ENCODE measurements at places on chromosomes 3 and 15.

DNA sequence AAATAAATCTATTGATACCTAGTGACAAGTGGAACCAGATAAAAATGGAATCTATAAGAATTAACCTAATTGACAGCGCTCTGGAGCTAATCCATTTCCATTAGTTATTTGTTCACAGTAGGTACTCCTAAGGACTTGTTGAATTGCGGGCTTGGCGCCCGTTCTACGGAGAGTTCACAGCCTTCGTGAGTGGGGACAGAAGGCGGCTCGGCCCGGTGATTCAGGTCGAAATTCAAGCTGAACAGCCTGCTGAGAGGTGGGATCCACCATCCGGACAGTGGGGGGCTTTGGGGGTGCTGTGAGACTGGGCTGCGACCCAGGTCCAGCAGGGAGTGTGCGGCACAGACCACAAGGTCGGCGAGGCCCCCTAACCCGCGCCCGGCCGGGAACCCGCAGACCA, 779 bp upstream of the CTNNB1 start:
- no peaks in the 10 kb centered on the region for H3K36me3 ChIP-seq
- H3K27me3 ChIP-seq: no peaks in the 10 kb centered on the region
- DNase-seq: no peak
- no peak overlapping the region for H3K27ac ChIP-seq
- H3K4me3 ChIP-seq: peak overlapping the region; percentile 89

GRCh38 chr3:49482766-49483165, 12.7 kb downstream of the DAG1 start:
- no peak overlapping the region for H3K27ac ChIP-seq
- peaks cover 4% of the 10 kb centered on the region for H3K4me1 ChIP-seq
- no peaks in the 10 kb centered on the region for H3K36me3 ChIP-seq
- no peaks in the 10 kb centered on the region for H3K27me3 ChIP-seq
- no peak overlapping the region for H3K4me3 ChIP-seq

DNA sequence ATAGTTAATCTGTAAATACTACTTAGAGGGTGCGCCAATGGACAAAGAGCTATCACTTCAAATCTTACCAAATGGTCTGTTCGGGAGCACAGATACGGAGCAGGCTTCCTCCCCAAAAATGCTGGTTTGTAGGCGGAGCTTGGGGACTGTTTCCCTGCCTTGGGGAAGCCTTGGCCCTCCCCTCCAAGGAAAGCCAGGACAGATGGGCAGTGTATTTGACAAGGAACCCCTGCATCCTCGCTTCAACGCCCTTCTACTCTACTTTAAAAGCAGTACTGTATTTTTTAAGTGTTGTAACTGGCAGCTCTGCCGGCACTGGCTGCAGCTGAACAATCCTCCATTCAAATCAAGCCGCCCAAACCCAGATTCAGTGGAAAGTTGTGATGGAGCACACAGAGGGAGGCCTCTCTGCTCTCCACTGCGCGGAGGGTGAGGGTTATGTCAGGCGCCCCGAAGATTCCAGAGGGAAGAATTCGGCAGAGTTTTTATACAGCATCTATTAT, 83.1 kb upstream of the FNDC3B start:
- no peaks in the 10 kb centered on the region for H3K36me3 ChIP-seq
- H3K27ac ChIP-seq: no peak overlapping the region
- H3K27me3 ChIP-seq: no peaks in the 10 kb centered on the region

DNA sequence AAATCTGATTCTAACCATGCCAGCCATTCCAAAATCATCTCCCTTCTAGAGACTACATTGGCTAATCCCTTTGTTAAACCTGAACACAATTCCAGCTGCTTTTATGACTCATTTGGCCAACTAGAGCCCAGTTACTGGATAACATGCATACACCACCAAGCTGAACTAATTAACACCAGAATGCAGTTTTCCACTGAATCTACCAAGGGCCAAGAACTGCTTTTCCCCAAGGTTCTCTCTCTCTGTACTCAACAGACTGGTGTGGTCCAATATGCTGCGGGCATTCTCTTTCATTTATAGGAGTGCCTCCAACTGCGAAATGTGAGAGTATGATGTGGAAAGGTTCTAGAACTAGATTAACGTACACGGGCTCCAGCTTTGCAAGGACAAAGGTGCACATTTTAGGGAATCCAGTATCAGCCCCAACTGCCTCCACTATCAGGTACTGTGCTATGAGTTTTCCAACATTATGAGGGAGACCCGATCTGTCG, 1.5 kb downstream of the CHSY1 start:
- no peaks in the 10 kb centered on the region for H3K27me3 ChIP-seq
- H3K36me3 ChIP-seq: no peaks in the 10 kb centered on the region
- H3K4me1 ChIP-seq: peaks cover 5% of the 10 kb centered on the region
- peak overlapping the region; percentile 85 for H3K4me3 ChIP-seq
- no peak for DNase-seq

- no peak overlapping the region for H3K4me3 ChIP-seq
- DNase-seq: no peak
- no peaks in the 10 kb centered on the region for H3K36me3 ChIP-seq
- H3K27me3 ChIP-seq: no peaks in the 10 kb centered on the region
Measured at GRCh38 chr3:138186221-138186620, 880 bp upstream of the ARMC8 start.

DNA sequence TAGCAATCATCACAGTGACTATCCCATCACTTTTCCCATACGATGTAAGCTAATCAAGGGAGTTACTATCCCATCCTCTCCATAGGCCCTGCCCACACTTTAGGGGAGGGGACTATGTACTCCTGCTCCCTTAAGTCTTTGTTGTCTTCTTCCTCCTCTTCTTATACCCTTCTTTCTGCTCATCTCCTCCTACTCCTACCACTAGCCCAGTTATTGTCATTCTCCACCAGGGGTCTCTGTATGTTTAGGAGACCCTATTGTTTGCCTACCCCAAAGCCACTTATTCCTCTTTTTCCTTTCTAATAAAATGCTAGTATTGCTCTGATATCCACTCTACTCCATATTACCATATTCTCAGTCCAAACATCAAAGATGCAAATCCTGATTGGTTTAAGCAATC, 27.8 kb downstream of the STAC start:
- no peak for DNase-seq
- H3K27ac ChIP-seq: no peak overlapping the region
- H3K27me3 ChIP-seq: no peaks in the 10 kb centered on the region
- H3K36me3 ChIP-seq: no peaks in the 10 kb centered on the region
- no peak overlapping the region for H3K4me3 ChIP-seq
- H3K4me1 ChIP-seq: no peaks in the 10 kb centered on the region

- DNase-seq: no peak
- H3K36me3 ChIP-seq: no peaks in the 10 kb centered on the region
- no peak overlapping the region for H3K27ac ChIP-seq
- no peaks in the 10 kb centered on the region for H3K27me3 ChIP-seq
- peak overlapping the region; percentile 32 for H3K4me3 ChIP-seq
Measured at GRCh38 chr15:84817466-84818081, 418 bp downstream of the ALPK3 start.

DNA sequence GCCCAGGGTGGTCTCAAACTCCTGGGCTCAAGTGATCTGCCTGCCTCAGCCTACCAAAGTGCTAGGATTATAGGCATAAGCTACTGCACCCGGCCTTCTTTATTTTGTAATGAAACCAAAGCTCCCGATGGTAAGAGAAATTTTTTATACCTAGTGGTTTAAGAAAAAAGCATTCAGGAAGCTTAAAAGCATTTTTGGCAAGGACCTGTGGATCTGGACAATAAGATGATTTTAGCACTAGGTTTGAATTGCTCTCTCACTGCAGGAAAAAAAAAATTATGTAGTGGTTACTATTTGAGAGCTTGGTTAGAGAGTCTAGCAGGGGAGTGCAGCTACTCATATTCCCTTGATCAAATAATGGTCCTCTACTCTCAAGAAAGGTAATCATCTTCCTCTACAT, 64.9 kb upstream of the PIK3R4 start:
- H3K36me3 ChIP-seq: no peaks in the 10 kb centered on the region
- peaks cover 1% of the 10 kb centered on the region for H3K4me1 ChIP-seq
- no peak overlapping the region for H3K27ac ChIP-seq

DNA sequence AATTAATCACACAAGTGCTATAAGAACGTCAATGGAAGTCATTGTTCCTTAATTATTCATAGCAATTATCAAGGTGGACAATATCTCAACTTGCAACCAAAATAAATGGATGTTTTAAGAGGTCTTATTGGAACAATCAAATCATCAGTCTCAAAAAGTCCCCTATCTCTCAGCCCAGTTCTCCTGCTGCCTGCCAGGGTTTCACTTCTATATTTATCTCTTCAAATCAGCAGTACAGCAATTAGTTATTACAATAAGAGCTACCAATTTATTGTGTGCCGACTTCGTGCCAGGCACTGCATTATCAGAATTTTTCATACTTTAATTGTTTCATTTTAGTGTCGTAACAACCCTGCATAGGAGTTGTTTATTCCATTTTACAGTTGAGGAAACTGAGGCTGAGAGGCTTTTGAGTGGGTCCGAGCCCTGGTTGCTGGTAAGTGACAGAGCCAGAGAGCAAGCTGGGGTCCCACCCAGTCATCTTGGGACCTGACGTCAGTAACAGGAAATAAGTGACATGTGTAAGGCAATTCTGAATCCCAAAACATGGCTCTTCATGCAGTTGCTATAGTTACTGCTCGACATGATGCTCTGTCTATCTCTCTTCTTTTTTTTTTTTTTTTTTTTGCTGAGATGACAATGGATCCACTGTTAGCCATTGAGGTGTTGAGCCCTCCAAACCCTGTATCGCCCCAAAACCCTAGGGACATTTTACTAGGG, 8.8 kb upstream of the KCTD6 start:
- no peak overlapping the region for H3K27ac ChIP-seq
- H3K4me3 ChIP-seq: no peak overlapping the region
- no peaks in the 10 kb centered on the region for H3K36me3 ChIP-seq
- no peaks in the 10 kb centered on the region for H3K27me3 ChIP-seq
- no peak for DNase-seq

DNA sequence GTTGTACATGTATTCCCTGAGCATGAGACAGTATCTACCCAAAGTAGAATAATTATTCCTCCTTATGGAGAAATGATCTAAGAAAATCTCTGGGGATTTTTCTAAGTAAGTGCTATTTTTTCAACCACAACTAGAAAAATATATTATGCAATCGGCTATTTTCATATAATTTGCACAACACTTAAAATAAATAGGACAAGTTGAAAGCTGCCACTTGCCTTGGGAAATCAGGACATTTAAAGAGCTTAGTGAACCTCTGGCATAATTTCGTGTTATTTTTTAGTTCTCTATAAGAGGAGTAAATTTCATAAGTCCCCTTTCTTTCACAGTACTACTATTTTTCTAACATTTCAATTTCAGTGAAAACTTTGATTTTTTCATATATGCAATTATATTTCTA, 672.1 kb downstream of the OTOL1 start:
- no peaks in the 10 kb centered on the region for H3K36me3 ChIP-seq
- H3K27me3 ChIP-seq: no peaks in the 10 kb centered on the region
- DNase-seq: no peak
- no peak overlapping the region for H3K27ac ChIP-seq
- H3K4me3 ChIP-seq: no peak overlapping the region

DNA sequence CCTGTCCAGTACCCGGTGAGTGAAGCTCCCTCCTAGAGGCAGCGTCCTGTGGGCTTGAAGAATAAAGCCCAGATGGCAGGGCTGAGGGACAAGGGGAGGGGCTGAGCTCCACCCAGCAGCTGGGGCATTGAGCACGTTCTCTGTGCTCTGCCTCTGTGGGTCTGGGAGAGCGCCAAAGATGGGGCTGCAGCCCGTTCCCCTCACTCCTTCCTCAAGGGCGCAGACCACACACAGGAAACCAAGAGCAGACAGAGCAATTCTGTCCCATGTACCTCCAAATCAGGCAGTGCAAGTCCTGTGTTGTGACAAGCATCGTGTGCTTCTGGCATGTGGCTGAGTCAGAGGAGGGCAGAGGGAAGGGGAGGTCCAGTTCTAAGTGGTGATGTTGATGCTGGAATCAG, 15.7 kb upstream of the KIF23 start:
- no peaks in the 10 kb centered on the region for H3K4me1 ChIP-seq
- H3K36me3 ChIP-seq: no peaks in the 10 kb centered on the region
- no peak overlapping the region for H3K4me3 ChIP-seq
- no peak for DNase-seq
- H3K27me3 ChIP-seq: no peaks in the 10 kb centered on the region

- DNase-seq: no peak
- no peak overlapping the region for H3K27ac ChIP-seq
- H3K36me3 ChIP-seq: no peaks in the 10 kb centered on the region
- H3K4me3 ChIP-seq: no peak overlapping the region
Measured at GRCh38 chr15:71219645-71220044, 104.4 kb downstream of the THSD4 start.

- no peaks in the 10 kb centered on the region for H3K27me3 ChIP-seq
- DNase-seq: no peak
- H3K36me3 ChIP-seq: no peaks in the 10 kb centered on the region
- H3K27ac ChIP-seq: no peak overlapping the region
- peaks cover 2% of the 10 kb centered on the region for H3K4me1 ChIP-seq
- no peak overlapping the region for H3K4me3 ChIP-seq
Measured at GRCh38 chr3:115628075-115628412, 4.7 kb downstream of the GAP43 start.

- H3K27ac ChIP-seq: no peak overlapping the region
- H3K4me3 ChIP-seq: no peak overlapping the region
- DNase-seq: no peak
- no peaks in the 10 kb centered on the region for H3K27me3 ChIP-seq
Measured at GRCh38 chr3:30263238-30263924, 343.0 kb upstream of the TGFBR2 start.

GRCh38 chr3:149560617-149561016, 86.1 kb downstream of the TM4SF4 start:
- no peak overlapping the region for H3K4me3 ChIP-seq
- peaks cover 2% of the 10 kb centered on the region for H3K4me1 ChIP-seq
- H3K27ac ChIP-seq: no peak overlapping the region

DNA sequence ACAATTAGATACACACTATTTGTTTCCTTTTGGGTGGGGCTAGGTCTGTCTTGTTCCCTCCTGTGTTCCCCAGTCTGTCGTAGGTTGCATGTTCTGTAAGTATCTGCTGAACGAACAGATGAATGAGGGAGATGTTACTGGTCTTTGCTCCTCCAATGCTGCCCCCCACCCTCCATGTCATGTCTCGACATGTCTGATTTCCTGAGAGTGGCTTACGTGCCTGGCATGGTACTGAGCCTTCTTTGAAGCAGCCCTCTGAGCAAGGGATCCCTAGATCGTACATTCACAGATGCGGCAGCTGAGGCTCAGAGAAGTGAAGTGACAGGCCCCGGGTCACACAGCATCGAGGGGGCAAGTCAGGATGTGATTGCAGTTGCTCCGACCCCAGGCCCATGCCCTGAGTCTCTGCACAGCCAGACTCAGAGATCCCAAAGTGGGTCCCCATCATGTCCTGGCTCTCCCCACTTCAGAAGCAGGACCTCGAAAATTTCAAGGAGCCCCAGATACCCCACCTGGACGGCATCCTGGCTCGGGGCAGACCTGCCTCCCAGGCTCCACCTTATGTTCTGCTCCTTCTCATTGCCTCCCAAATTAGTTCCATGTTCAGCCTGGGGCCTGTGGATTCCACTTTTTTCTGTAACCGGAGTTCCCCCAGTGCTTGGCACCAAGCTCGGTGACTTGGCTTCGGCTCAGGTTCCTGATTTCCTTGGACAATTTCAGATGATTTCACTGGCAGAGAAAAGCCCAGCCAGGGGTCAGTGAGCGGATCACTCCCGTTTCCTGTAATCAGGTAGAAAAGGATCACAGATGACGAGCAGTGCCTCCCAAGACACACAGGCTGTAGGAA, 24.7 kb downstream of the GOLGA6L2 start:
- H3K27ac ChIP-seq: no peak overlapping the region
- H3K4me3 ChIP-seq: no peak overlapping the region
- DNase-seq: no peak
- no peaks in the 10 kb centered on the region for H3K4me1 ChIP-seq
- no peaks in the 10 kb centered on the region for H3K36me3 ChIP-seq
- no peaks in the 10 kb centered on the region for H3K27me3 ChIP-seq

All from iPS DF 6.9 (cell line).